ENCODE measurements at places on chromosomes 4 and X.

DNA sequence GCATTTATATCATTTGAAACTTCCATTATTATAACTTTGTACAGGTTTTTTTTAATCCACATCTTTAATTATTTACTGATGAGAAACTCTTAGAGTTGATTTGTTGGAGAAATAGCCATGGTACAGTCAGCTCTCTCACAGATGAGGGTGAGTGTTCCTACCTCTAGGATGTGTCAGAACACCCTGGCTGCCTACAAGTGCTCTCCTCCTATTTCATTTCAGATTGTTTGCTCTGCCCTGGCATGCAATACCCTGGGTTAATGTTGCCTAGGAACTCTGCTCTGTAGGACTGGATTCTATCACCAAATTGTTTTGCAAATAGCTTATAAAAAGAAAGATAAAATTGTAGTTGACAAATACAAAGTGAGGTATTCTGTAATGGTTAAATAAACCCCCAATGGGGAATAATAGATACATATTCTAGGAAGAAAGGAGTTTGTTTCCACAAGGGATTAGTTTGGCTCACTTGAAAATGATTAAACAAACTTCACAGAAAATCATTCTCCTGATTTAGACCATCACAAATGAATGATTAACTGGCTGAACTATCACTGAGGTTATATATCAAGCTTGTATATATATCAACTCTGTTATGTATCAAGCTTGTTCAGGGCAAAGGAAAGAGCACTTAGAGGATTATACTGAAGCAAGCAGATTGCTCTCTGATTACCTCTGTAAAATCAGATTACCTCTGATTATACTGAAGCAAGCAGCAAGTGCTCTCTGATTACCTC lies 150.0 kb downstream of the PDE5A start:
- no peak for DNase-seq

- DNase-seq: no peak
Measured at GRCh38 chr4:38275331-38276100, 315.3 kb downstream of the PTTG2 start.

DNA sequence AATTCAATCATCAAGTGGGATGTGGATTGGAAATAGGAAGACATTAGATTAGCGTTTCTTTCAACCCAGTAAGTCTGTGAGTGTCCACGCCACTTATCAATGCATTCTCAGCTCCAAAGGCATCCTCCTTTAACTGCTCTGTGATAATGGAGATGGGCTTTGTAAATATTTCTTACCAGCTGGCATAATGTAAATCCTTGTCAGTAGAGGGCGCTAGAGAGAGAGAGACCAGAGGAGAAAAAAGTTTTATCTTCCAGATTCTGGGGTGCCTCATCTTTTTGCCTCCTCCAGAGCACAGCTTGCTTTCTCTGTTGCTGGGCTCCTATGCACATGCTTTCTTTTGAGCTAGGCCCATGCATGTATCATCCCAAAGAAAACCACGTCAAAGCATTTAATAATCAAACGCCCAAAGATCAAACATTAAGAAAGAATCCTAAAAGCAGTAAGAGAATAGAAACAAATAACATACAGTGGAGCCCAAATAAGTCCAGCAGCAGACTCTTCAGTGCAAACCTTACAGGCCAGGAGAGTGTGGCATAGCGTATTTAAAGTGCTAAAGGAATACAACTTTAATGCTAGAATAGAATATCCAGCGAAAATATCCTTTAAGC lies 9.6 kb upstream of the MTMR1 start:
- no peak for DNase-seq

GRCh38 chr4:147782087-147782781 lies 50.3 kb downstream of the ARHGAP10 start:
- DNase-seq: no peak

DNA sequence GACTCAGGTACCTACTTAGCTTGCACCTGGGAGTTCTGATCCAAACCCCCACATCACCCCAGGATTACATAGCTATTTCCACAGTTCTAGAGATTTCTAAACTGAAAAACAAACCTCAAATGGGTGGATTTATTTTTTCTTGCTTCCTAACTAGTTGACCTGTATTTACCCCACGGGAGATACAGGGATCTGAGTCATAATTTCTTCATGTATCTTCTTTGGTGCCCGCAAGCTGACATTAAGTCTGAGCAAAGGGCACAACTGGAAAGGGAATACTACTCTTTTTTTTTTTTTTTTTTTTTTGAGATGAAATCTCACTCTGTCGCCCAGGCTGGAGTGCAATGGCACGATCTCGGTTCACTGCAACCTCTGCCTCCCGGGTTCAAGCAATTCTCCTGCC lies 10.0 kb upstream of the ELOVL6 start:
- no peak for DNase-seq

DNA sequence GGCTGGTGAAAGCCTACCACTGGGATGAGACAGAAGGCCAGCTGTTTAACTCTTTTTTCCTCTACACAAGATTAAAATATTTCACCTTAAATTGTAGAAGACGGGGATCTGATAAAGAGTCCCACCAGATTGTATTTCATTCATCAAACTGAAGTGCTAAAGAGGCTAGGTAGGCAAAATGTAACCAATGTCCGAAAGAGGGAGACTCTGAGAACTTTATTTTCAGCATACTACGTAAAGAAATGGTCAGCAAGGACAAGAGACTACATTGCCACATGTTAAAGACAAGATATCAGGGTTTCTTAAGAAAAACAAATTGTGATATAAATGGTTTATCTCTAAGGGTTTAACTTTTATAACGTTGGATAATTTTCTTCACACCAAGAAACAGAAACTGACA lies 71.6 kb upstream of the INPP4B start:
- no peak for DNase-seq

DNA sequence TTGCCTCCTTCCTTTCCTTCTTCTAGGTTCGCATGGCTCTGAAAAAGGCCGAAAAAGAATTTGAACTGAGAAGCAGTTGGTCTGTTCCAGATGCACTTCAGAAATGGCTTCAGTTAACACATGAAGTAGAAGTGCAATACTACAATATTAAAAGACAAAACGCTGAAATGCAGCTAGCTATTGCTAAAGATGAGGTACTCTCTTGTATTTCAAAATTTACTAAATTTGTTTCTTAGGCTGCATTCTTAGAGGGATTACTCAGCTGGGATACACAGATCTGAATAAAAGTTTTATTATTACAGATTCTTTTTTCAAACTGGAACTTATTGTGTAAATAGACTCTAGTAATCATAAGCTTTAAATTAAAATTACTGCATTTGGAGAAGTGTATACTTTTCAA lies 146.9 kb downstream of the STIM2 start:
- DNase-seq: no peak

DNA sequence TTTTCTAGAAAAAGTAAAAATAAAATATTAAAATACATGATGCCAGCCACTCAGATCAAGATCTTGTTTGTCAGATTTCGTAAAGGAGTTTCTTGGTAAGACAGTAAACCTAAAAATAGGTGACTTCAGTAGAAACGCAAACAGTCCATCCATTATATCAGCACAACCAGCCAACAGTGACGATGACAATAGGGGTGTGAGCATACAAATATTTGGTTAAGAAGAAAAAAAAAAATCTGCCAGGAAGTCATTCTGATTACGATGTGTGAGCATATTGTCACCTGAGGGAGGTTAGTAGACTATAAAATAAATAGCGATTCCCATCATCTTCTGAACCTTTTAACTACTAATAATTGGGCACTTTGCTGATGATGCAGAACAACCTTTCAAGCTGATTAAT lies 37.6 kb downstream of the SLC7A11 start:
- DNase-seq: no peak

DNA sequence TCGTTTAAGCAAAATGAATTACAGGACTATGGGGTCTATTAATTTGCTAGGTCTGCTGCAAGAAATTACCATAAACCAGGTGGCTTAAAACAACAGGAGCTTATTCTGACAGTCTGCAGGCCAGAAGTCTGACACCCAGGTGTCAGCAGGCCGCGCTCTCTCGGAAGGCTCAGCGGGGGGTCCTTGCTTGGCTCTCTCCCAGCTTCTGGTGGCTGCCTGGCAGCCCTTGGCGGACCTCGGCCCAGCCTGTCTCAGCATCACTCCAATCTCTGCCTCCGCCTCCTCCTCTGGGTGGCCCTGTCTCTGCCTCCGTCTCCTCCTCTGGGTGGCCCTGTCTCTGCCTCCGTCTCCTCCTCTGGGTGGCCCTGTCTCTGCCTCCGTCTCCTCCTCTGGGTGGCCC lies 580.5 kb upstream of the FAT1 start:
- no peak for DNase-seq

DNA sequence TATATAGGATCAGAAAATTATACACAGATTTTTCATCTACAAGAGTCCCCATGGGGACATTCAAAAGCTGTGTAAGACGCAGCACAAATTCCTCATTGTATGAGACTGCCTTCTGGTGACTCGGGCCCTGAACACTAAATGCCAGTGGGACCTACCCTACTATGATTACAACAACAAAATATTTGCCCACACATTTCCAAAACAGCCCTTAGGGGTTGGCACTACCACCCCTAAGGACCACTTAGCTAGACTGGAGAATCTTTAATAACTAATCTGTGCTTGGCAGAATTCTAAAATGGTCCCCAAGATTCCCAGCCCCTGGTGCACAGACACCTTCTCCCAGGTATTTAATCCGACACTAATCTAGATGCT lies 29.1 kb downstream of the UCHL1 start:
- DNase-seq: no peak

DNA sequence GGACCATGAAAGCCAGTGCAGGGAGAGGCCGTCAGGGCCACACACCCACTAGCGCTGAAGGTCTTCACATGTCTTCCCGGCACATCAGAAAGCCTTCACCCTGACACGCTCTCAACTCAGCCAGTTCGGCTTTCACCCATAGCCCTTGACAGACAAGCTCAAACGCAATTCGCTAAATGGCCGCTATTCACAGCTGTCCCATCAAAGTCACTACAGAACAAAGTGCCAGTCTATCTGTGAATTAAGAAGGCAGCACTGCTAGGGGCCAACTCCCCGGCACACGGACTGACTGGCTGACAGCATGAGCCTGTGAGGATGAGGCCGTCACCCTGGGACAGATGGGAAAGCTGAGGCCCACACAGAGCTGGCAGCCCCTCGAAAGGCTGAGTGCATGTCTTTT lies 45.7 kb downstream of the ACOX3 start:
- DNase-seq: no peak

GRCh38 chr4:71583971-71584370 lies 199.9 kb downstream of the GC start:
- DNase-seq: no peak

- DNase-seq: no peak
Measured at GRCh38 chr4:83440148-83440814, 15.3 kb downstream of the HELQ start.

- no peak for DNase-seq
Measured at GRCh38 chr4:55107054-55107453, 18.3 kb downstream of the KDR start.

DNA sequence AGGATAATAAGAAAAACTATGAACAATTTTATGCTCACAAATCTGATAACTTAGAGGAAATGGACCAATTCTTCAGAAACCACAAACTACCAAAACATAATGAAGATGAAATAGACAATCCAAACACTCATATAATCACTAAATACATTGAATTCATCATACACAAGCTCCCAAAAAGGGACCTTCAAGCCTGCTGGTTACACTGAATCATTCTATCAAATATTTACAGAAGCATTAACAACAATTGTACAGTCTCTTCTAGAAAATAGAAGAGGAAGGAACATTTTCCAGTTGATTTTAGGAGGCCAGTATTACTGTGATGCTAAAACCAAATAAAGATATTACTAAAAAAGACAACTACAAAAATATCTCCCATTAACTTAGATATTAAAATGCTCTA lies 88.3 kb downstream of the IL15 start:
- no peak for DNase-seq

DNA sequence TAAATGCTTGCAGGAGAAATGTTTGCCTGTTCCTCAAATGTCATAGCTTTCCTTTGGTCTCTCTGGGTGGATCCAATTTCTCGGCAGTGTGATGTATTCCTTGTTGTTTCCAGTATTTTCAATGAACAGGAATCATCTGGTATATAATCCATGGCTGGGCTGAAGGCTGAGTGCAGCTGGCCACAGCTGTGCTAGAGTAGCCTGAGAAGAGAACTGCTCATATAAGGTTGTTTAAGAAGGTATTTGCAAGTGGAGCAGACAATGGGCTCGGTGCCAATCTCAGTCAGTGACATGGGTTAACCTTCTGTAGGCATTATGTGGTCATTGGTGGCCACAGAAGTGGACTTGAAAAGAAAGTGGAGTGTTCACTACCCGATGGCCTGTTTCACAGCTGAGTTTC lies 390.3 kb downstream of the SPRY1 start:
- DNase-seq: no peak

Measured in cerebellar nuclear complex (tissue), 1 donor.